ENCODE measurements at places on chromosomes 3 and 15.

DNA sequence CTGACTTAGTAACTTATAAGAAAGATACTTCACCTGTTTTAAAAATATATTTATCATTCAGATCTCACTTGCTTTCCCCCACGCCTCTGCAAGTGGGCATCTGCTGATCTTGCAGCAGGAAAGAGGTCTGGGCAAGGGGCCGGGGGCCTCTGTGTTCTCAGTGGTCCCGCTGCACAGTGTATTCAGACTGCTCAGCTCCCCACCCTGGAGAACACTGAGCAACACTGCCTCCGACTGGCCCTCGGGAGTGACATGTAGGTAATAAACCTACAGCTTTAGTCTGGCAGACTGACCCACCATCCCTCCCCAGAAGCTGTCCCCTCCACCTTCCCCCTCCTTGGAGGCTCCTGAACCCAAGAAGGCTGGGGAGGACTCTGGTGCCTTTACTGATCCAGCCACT is 43.8 kb downstream of the GABRB3 start:
- DNase-seq, result no peak

DNA sequence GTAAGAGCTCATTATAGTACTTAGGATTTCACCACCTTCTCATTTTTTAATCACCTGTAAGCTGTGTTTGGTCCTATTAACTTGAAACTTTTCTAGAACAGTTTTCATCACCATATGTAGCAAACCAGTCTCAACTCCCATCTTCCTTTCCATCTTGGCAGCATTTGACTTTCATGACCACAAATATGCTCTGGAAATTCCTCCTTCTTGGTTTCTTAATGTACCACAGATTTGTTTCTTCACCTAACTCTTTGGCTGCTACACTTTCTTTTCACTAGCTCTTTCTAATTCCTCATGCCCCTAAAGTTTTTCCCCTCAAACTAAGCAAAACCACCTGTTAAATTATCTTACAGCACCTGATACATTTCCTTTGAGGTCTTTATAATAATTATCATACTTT is 13.2 kb upstream of the NMB start:
- DNase-seq, result peak; percentile 80

- no peak for DNase-seq
Measured at GRCh38 chr15:74295800-74296199, 59.7 kb downstream of the CCDC33 start.

- no peak for DNase-seq
Measured at GRCh38 chr3:135532021-135532420, 433.5 kb upstream of the PPP2R3A start.

DNA sequence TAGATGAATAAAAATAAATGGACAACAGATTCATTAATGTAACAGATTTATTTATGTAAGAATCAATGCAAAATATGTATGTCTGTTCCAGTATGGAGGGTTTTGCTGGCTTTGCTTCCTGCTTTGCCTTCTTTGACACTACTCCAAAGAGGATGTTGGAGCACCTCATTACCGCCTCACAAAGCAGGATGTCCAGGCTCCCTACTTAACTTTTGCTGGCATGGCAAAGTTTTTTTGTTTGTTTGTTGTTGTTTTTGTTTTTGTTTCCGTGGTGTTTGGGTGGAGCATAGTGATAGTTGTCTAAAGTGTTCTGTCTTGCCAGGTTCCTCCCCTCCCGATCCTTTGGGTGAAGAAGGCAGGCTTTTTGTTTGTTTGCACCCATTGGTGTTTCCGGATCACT is 38.7 kb downstream of the DIPK2A start:
- peak; percentile 5 for DNase-seq

DNA sequence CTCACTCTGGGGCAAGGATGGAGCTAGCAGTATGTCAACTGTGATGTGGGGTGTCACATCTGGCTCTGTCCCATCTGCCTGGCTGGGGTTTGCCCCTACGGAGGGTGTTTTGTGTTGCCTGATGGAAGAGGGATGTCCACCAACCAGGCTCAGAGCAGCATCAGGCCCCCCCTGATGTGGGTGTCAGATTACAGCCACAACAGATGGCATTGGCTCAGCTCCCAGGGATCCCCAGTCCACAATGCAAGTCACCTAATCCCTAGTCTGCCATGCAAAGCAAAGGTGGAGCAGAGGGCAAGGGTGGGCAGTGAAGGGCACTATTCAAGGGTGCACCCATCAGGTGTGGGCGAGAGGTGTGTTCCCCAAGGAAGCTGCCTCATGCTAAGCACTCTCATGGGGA is 48.9 kb upstream of the AMOTL2 start:
- peak; percentile 65 for DNase-seq

DNA sequence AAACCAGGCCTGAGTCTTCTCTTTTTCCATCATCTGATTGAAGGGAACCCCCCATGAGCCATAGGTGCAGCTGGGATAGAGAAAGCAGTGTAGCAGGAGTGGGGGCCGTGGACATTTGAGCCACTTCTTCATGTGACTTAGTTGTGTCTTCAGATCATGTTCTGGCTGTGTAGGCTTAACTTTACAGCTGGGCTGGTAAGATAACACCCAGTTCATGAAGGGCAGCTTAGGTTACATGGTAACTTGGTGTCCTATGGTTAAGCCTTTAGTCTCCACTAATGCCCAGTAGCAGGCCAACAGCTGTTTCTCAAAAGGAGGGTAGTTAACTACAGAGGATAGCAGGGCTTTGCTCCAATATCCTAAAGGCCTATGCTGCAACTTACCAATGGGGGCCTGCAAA is 11.4 kb upstream of the SNRPN start:
- no peak for DNase-seq

DNA sequence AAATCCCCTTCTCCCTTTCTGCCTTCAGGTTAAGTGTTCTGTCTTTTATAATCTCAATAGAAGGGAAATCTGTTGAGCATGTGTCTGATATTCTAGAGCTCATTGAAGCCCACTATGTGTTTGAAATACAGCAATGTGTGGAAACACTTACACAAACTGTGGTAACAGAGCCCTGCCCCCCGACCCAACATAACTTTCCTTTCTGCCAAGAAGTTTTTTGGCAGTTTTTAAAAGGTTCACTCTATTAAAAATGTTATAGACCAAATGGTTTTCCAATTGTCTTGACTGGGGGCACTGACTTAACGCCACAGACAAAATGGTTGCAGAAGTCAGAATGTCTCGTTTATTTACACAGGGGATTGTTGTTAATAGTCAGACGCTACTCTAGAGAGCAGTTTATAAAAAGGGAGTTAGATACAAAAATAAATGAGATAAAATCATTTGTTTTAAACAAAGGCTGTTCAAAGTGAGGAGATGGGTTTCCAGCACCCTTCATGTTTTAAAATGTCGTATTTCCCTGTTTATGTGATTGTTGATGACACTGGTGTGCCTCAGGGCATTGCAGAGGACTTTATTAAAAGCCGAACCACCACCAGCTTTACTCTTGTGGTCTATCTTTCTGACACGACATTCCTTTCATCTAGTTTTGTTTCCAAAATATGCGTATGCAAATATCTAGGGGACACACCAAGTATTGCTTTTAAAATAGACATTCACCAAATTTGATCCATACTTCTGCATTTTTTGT is 26.7 kb upstream of the GREM1 start:
- no peak for DNase-seq

DNA sequence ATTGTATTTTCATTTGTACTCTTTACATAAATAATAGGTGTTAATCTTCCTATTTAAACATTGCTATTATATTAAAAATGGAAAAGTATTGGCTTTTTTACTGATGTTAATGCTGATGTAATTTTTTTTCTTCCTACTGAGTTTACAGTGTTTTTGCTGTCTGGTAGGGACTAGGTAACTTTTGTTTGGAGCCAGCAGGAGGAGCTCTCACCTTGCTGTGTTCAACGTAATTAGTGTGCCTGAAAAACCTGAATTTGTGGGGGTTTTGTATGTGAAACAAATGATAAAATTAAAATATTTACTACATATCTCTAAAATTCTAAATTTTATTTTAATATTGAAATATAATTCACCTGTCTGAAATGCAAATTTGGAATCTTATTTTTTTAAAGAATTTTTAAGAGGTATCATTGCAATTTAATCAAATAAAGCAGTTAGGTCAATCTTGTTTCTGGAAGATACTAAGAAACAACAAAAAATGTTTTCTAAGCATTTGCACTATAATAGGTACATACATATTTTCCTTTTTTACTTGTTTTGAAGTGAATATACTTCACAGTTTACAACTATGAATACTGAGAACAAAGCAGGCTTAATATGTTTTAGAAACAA is 48.8 kb downstream of the EPHA6 start:
- peak; percentile 34 for DNase-seq

- DNase-seq, result no peak
Measured at GRCh38 chr15:41798607-41799487, 24.6 kb downstream of the MAPKBP1 start.

DNA sequence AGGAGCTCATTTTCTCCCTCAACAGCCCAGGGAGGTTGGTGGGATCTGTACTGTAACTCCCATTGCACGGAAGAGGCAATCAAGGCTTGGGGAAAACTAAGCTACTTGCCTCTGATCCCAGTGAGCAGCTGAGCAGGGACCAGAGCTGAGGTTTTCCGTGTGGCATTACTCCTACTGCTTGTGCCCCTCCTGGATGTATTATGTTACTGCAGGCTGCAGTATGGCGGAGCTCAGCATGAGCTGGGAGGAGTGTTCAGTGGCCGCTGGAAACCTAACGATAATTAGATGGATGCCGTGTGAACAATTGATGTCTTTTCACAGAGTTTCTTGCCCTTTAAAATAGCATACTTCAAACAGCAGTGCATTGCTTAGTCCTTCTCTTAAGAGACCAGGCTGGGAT is 2.0 kb upstream of the TPRG1 start:
- no peak for DNase-seq

DNA sequence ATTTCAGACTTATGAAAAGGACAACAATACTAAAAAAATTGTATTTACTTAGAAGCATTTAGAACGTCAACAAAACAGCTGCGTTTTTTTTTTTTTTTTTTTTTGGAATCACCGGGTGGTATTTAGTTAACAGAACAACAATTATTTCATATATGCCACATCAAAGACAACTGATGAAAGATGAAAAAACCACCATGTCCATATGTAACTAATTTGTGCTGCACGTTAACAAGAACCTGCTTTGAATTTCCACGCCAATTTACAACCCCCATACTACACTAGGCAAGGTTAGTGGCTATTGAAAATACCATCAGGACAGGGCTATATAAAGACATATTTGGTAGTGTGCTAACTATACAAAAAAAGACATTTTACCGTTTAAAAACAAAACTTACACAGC is 189.3 kb upstream of the ROBO1 start:
- DNase-seq, result no peak

- DNase-seq, result no peak
Measured at GRCh38 chr15:40332113-40332781, 8.5 kb downstream of the CCDC9B start.

- DNase-seq, result peak; percentile 28
Measured at GRCh38 chr3:153967260-153967659, 153.9 kb upstream of the ARHGEF26 start.

GRCh38 chr3:34239287-34239686 is 440.9 kb downstream of the PDCD6IP start:
- DNase-seq, result no peak

GRCh38 chr3:188043891-188044290 is 110.1 kb upstream of the LPP start:
- no peak for DNase-seq

GRCh38 chr15:73648014-73648295 is 14.8 kb upstream of the NPTN start:
- no peak for DNase-seq

DNA sequence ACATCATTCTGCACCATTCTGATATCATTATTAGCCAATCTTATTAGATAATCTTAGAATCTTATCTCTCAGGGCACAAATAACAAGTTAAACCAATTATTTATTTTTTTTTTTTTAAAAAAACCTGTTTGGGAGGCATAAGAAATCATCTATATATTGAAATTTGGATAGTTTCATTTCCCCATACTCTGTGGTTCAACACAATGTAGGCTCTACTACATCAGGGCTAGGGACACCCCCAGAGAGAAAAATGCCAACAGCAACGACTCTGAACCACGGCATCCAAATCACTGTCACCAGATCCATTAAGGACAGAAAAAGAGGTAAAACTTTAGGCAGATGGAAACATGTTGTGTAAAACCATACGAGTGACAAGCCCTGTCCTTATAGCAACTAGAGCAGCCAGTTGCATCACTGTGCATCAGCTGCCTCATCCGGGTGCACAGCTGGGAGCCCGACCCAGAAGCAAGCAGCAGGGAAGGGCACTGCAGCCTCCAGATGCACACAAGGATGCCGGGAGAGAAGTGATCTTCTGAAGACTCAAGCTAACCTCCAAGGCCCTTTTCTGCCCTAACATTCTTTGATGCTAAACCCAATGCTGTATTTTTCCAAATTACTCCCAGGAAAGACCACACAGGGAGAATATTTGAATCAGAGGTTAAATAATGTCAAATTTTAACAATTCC is 381.1 kb downstream of the CTNNB1 start:
- DNase-seq, result peak; percentile 79

- DNase-seq, result no peak
Measured at GRCh38 chr15:72475674-72476073, 1.5 kb downstream of the ARIH1 start.

GRCh38 chr3:157274644-157275137 is 114.7 kb upstream of the CCNL1 start:
- no peak for DNase-seq

DNA sequence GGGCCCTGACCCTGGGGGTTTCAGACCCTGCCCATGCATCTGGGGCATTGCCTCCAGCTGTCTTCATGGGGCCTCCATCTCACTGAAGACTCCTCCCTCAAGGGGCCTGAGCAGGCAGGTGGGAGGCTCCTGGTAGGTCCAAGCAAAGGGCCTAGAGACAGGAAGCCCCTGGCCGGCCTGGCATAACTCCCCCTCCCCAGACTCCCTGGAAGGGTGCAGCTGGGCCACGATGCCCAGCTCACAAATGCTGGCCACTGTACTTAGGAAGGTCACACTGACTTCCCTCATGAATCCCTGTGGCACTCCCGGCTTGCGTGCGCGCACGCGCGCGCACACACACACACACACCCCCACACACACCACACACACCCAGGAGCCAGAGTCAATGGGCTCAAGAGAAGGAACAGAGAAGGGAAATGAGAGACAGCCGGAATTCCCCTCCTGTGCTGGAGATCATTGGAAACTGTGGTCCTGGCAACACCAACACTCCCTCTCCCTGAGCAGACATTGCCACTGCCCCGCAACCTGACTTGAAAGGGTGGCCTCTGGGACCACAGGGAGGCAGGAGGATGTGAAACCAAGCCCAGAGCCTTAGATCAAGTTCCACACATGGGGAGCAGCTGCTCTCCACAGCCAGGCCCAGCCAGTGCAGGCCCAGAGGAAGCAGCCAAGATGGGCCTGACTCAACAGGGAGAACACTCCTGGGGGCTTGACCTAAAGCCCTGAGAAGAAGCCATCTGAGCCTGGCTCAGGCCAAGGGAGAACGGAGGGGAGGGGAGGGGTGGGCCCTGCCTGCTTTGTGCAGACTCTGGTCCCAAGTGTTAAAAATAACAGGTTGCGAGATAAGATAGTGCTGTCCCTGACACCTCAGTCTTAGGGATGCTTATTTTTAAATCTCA is 69.7 kb downstream of the SCN5A start:
- peak; percentile 3 for DNase-seq

- no peak for DNase-seq
Measured at GRCh38 chr15:69190091-69190490, 29.7 kb downstream of the GLCE start.

GRCh38 chr3:128094295-128095151 is 29.1 kb downstream of the RUVBL1 start:
- peak; percentile 56 for DNase-seq
